ENCODE measurements at places on chromosomes 1 and 21.
A peak's percentile ranks its signal among the peaks of the same experiment; 100 is the strongest.

DNA sequence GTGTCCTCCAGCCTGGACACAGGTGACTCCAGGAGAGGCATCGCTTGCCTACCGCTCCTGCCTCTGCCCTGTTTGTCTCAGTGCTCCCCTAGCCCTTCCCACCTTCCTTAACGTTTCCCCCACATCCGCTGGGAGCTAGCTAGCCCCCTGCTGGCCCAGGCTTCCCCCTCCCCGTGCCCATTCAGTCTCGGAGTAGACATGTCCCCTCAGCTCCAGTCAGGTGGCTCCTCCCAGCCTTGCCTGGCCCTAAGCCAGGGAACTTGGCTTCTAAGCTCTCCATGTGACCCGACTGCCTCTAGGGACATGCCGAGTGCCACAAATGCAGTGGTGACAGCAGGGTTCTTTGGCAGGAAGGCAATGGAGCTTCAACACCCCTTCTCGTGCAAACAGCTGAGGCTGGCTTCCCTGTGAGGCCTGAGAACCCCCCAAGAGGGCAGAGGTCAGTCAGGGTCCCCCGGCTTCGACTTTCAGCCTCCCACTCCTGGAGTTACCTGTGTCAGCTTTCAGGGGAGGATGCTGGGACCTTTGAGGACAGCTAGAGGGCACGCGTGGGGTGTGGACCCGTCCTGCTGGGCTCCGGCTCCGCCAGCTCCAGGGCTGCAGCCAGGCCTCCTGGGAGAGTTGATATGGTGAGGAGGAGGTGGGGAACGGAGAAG is 16.2 kb downstream of the DRAXIN start:
- DNase-seq = no peak

GRCh38 chr1:218558271-218558810 is 213.2 kb downstream of the TGFB2 start:
- DNase-seq = no peak

- DNase-seq = no peak
These were observed 488.1 kb upstream of the PRMT6 start for GRCh38 chr1:106568201-106568974.

DNA sequence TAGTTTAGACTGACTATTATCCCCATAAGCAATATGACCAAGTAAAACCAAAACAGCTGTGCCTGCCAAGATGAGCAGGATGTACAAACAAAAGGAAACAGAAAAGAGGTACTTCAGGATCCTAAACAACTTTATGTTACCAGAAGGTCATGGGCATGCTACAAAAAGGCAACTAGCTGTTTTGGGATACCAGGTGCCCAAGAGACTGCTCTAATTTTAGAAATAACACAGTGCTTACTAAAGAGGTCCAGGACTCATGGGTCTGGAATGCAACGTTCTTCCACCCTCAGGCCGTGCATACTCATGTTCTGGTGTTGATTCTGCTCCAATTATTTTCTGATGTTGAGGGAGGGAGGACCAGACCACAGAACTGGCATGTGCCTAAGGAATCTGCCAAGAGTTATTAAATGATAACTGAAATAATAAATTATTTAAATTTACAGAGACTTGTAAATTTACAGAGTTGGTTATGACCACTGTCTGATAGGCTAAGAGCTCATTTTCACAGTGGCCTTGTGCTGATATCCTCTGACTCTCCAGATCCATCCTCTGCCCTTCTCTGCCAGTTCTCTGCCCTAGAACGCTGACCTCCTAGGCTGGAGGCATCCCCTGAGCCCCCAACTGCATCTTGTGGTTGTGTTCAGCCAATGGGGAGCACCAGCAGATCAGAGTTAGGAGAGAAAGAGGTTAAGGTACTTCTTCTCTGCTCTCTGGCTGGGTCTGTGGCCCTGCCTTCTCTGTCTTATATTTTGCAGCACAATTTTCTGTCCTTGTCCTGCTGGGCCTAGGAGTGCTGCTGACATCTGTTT is 37.7 kb upstream of the BCL10 start:
- no peak for DNase-seq

DNA sequence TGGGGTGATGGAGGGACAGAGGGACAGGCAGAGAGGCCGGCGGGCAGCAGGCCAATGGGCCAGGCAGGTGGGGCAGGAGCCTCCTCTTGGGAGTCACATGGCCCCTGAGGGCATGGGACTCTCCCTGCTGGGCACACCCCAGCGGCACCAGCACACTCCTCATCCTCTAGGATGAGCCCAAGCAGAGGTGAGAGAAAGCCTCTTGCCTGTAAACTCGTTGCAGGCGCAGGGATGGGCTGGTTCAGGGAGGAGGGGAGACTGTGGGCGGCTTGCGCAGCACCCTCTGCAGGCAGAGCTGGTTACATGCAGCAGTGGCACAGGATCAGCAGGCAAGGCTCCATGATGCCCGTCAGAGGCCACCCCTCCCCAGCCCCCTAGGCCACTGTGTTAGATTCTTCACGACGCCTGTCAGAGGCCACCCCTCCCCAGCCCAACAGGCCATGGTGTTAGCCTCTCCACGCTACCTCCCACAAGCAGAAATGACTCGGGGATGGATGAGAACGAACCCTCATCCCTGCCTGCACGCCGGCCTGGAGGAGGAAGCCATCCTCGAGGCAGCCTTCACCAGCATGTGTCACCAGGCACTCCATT is 209.7 kb upstream of the VAMP3 start:
- DNase-seq = peak; percentile 32

GRCh38 chr1:99645203-99645602 is 710 bp upstream of the PALMD start:
- DNase-seq = no peak

DNA sequence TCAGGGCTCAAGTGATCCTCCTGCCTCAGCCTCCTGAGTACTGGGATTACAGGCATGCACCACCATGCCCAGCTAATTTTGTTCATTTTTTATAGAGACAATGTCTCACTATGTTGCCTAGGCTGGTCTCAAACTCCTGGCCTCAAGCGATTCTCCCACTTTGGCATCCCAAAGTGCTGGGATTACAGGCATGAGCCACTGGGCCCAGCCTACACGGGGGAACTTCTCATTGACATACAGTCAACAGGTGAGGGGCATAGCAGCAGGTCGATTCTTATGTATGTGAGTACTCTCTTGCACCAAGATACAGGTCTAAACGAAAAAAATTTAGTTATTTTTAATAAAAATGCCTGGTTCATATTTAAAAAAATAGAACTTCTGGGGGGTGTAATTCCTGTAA is 39.5 kb upstream of the HHAT start:
- DNase-seq = no peak

DNA sequence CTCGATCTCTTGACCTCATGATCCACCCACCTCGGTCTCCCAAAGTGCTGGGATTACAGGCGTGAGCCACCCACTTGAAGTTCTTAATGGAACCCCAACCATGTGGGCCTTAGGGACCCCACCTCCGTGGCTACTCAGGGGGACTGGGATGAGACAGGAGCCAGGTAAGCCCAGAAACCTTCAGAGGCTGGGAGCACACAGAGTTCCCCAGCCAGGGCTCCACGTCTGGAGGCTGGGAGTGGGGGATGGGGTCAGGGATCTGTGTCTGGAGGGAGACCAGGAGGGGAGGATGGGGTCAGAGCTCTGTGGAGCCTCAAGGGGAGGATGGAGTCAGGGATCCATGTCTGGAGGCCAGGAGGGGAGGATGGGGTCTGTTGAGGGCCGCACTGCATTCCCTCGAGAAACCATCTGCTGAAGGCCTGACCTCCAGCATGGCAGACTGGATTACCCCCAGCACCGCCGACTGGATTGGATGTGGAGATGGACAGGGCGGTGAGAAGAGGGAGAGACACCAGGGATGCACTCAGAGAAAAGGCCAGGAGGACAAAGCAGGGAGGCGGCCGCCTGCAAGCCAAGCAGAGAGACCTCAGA is 2.1 kb upstream of the FTCD start:
- no peak for DNase-seq

DNA sequence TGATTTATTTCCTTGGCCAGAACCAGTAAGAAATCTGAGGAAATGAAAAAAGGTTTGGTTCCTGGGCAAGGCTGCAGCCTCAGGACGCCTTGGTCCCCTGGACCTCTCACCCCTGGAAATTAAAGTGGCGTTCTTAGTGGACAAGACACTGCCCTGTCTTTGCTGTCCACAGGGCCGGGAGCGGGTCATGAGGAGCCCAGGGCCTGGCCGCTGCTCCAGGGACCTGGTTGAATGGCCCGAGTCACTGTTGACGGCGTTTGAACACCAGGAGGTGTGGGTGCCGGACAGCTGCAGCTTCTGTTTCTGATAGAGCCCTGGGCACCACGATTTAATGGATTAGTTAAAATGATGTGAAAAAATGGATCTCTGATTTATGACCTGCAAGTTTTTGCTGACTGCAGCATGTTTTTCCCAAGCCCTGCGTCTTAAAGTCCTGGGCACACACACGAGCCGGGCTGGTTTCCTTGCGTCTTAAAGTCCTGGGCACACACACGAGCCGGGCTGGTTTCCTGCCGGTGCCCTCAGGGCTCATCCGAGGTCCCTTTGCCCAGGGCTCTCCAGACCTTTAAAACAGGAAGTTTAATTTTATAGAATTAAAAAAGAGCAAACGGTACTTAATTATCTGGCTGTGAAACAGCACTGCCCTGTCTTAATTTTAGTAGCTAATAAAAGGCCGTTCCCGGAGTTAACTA is 74.1 kb upstream of the ACTRT2 start:
- DNase-seq = no peak

GRCh38 chr1:230067871-230068620 is 1.0 kb downstream of the GALNT2 start:
- peak; percentile 54 for DNase-seq

- no peak for DNase-seq
These were observed 17.7 kb downstream of the IVL start for GRCh38 chr1:152926091-152926490.

DNA sequence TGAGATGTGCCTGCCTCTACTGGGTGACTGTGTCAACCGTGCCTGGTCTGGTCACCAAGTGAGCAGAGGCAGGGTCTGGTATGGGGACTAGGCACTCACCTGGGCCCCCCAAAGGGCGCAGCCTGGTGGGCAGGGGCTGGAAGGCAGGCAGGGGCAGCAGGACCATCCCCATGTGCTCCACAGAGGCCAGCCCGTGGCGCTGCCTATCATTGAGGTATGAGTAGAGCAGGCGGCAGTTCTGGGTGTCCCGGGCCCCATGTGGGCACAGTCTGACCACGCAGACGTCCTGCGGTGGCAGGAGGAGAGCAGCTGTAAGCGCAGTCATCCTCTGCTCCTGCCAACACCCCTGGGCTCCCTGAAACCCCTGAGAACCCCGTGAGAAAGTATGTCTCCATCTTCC is 23.7 kb downstream of the SPOCD1 start:
- DNase-seq = no peak

DNA sequence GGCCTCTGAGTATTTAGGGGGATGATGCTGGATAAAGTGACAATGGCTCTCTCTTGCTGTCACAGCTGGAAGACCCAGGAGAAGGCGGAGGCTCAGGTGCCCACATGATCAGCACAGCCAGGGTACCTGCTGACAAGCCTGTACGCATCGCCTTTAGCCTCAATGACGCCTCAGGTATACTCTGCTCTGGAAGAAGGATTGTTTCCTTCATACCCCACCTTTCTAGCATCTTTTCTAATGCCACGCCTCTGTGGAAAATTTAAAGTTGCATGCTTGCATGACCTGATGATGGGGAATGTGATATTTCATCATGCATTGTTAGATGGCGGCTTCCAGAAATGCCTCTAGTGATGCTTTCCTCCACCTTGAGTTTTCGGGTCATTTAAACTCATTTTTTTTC is 2.8 kb downstream of the MAP3K7CL start:
- DNase-seq = no peak

DNA sequence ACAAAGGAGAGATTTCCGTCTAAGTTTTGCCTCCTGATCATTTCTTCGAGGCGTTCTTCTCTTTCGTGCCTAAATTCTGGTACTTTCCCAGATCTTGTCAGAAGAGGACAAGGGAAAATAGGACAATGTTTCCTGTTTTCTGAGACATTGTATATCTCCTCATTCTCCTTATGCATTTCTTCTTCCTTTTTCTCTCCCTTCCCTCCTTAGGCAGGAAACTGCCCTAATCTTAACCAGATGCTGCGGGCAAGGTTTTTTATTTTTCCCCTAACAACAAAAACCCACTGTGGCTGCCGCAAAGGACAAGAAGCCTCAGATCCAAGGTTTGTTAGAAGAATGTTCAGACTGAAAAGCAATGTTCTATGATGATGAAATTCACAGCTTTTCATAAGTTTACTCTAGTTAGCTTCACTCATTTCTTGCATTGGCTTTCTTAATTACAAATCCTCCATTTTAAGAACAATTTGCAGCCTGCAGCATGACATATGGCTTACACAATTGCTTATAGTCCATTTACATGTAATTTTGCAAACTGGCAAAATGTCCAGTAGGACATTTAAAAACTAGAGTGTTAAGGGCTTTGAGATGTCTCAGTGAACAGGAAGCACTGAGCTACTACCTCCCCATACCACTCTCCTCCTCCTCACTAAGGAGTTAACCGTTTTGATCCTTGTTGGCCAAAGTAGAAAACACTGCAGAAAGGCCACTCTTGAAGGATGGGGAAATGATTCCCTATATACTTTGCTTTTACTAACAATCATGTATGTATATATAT is 624 bp downstream of the CTSK start:
- no peak for DNase-seq

DNA sequence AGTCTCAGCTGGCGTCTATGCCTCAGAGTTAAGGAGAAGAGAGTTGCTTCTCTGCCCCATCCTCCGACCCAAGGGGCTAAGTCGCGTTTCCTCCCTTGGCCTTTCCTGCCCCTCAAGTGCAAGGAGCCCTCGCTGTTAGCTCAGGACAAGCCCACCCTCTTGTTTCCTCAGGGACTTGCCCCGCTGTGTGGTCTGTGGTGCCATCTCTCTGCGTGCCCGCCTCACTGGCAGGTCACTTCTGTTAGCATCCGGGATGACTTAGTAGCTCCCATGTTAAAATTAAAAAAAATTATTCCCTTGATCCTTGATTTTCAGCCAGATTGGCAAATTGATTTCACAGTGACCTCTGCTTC is 96.5 kb downstream of the PCBP3 start:
- DNase-seq = no peak

DNA sequence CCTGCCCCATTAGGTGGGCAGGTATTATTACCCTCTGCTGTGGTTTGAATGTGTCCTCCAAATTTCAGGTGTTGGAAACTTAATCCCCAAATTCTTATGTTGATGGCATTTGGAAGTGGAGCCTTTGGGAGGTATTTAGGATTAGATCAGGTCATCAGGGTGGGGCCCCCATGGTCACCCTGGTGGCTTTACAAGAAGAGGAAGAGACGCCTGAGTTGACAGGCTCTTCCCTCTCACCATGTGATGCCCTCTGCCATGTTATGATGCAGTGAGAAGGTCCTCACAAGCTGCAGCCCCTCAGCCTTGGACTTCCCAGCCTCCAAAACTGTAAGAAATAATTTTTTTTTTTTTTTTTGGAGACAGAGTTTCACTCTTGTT is 8.8 kb upstream of the THEMIS2 start:
- DNase-seq = no peak

GRCh38 chr1:19657511-19657910 is 7.2 kb upstream of the HTR6 start:
- no peak for DNase-seq

All from stimulated activated CD4-positive, alpha-beta T cell treated with anti-CD3 and anti-CD28 coated beads, Interleukin-15, amount 100 ng/mL, for 24 hours (primary cell).